Type B pancreatic cell (in vitro differentiated cells): ENCODE measurements at places on chromosomes 12 and 14. TPM values are rescaled to one million over a fixed set of nuclear protein-coding genes. Genes with fewer than 3 reads are reported as not detected.

The CMA1 gene
- total RNA-seq = not detected in 2 replicates

- DNase-seq = no peak
- H3K36me3 ChIP-seq = no peaks in the 10 kb centered on the region
- peaks cover 9% of the 10 kb centered on the region for H3K4me1 ChIP-seq
- no peak overlapping the region for H3K4me3 ChIP-seq
- H3K27me3 ChIP-seq = peaks cover 34% of the 10 kb centered on the region
- H3K27ac ChIP-seq = no peak overlapping the region
Measured at GRCh38 chr12:111085096-111085495, 164.7 kb upstream of the MYL2 start.

The MAP1LC3B2 gene
- 1.0 TPM in 1 of 2 replicates, not detected in the other for total RNA-seq

- no peak for DNase-seq
- peaks cover 50% of the 10 kb centered on the region for H3K27me3 ChIP-seq
- no peak overlapping the region for H3K27ac ChIP-seq
- H3K4me1 ChIP-seq = peaks cover 5% of the 10 kb centered on the region
Measured at GRCh38 chr12:5808981-5809380, 136.1 kb downstream of the ANO2 start.

DNA sequence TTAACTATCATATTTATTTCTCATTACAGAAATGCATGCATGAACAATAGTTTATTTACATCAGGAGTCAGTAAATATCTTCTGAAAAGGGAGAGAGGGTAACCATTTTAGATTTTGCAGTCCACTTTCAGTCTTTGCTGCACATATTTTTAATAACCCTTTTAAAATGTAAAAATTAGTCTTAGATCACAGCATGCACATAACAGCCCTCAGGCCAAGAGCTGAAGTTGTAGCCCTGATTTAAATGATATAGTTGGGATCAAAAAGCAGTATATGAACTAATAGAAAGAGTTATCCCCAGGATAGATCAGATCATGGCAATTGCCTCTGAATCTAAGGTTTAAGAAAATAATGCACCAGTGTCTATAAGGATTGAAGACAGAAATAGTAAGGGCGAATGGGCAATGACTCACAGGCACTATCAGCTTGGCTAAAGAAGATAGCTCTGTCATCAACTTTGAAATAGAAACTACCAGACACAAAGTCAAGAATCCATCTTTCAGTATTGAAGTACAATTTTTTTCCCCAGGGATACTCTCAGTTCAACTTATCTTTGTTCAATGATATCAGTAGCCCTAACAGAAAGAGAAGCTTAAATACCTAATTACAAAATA lies 13.1 kb upstream of the CLEC7A start:
- no peaks in the 10 kb centered on the region for H3K36me3 ChIP-seq
- no peaks in the 10 kb centered on the region for H3K27me3 ChIP-seq
- no peak for DNase-seq
- H3K4me1 ChIP-seq = no peaks in the 10 kb centered on the region
- H3K27ac ChIP-seq = no peak overlapping the region

- H3K27ac ChIP-seq = no peak overlapping the region
- no peak overlapping the region for H3K4me3 ChIP-seq
- H3K27me3 ChIP-seq = peaks cover 14% of the 10 kb centered on the region
- no peaks in the 10 kb centered on the region for H3K4me1 ChIP-seq
Measured at GRCh38 chr14:54908190-54908589, 5.6 kb upstream of the GCH1 start.

GRCh38 chr12:958588-959123 lies 9.2 kb upstream of the RAD52 start:
- no peak for DNase-seq
- H3K4me3 ChIP-seq = no peak overlapping the region
- H3K27ac ChIP-seq = no peak overlapping the region
- H3K36me3 ChIP-seq = peaks cover 4% of the 10 kb centered on the region
- H3K4me1 ChIP-seq = no peaks in the 10 kb centered on the region
- H3K27me3 ChIP-seq = no peaks in the 10 kb centered on the region

The SLC6A15 gene
- total RNA-seq = 1.4 and 14.8 TPM in 2 replicates

DNA sequence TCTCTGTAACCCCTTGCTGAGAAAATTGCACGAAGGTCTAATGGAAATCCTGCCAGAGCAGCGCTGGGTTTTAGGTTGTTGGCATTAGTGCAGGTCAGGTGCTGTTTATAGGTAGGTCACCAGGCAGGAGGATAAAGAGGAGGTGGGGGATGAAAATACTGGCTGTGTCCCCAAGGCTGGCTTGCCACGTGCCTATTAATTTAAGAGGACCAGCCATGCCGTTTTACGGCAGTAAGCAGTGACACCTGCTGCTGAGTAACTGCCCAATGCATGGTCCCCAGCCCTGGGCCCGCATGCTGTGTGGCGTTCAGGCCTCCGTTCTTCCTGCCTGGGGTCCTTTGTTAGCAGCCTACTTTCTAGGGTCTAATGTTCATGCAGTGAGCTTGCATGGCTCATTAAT lies 67.2 kb downstream of the WDR20 start:
- H3K27me3 ChIP-seq = no peaks in the 10 kb centered on the region
- no peak overlapping the region for H3K4me3 ChIP-seq
- peak overlapping the region; percentile 25 for H3K27ac ChIP-seq
- H3K4me1 ChIP-seq = peaks cover 10% of the 10 kb centered on the region
- DNase-seq = no peak

The GNS gene
- 76.7 and 84.7 TPM in 2 replicates for total RNA-seq

DNA sequence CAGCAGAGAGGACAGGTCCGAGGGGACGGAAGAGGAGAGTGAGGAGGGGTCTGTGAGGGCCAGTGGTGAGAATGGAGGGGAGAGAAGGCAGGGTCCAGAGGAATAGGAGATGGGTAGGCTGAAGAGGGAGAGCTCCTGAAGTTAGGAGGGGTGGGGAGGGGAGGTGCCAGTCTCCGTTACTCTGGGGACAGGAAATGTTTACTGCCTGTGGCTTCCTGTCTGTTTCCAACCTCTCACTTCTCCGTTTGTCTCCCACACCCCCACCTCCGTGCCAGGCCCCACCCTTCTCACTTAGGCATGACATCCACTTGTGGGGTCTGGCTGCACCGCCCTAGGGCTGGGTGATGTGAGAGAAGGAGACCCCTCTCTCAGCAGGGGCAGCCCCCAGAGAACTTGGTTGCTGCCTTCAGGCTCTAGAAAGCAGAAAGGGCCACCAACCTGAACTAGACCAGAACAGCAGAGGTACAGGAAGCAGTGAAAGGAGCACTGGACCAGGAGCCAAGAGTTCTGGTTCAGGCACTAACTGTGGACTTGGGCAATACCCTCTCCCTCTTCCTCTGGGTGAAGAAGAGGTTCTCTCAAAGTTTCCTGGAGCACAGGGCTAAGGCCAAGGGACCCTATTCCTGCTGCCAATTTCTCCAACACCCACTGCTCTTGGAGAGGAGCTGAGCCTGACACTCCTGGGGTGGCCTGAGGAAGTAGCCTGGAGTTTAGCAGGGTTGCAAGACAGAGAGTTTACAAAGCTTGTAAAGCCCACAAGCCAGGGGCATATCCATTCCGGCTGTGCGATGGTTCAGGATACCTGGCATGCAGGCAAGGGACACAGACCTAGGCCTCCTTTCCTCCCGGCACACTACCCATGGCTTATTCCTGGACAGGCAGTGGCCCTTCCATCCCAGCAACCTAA lies 5.5 kb downstream of the ITGA5 start:
- H3K4me1 ChIP-seq = peaks cover 20% of the 10 kb centered on the region
- H3K36me3 ChIP-seq = no peaks in the 10 kb centered on the region
- DNase-seq = no peak

GRCh38 chr12:66453120-66453519 lies 150.8 kb downstream of the HELB start:
- H3K36me3 ChIP-seq = no peaks in the 10 kb centered on the region
- no peaks in the 10 kb centered on the region for H3K27me3 ChIP-seq
- H3K4me1 ChIP-seq = no peaks in the 10 kb centered on the region
- no peak overlapping the region for H3K4me3 ChIP-seq

The CEP128 gene
- 7.4 and 17.7 TPM in 2 replicates for total RNA-seq

The LAG3 gene
- 0.52 and 2.6 TPM in 2 replicates for total RNA-seq

- peaks cover 50% of the 10 kb centered on the region for H3K27me3 ChIP-seq
- peaks cover 18% of the 10 kb centered on the region for H3K4me1 ChIP-seq
- no peaks in the 10 kb centered on the region for H3K36me3 ChIP-seq
- H3K27ac ChIP-seq = no peak overlapping the region
Measured at GRCh38 chr12:94768398-94769046, 118.2 kb upstream of the TMCC3 start.

The TAS2R31 gene
- 2.1 and 4.3 TPM in 2 replicates for total RNA-seq

DNA sequence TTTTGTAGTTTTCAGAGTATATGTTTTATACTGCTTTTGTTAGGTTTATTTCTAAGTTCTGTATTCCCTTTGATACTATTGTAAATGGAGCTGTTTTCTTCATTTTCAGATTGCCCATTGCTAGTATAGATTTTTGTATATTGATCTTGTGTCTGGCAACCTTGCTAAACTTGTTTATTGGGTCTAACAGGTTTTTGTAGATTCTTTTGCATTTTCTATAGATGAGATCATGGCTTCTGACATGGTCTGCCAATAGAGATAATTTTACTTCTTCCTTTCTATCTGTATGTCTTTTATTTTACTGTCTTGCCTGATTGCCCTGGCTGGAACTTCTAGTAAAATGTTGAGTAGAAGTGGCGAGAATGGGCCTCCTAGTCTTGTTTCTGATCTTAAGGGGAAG lies 40.3 kb downstream of the ANKRD9 start:
- DNase-seq = no peak
- peaks cover 40% of the 10 kb centered on the region for H3K36me3 ChIP-seq
- peaks cover 10% of the 10 kb centered on the region for H3K4me1 ChIP-seq
- no peaks in the 10 kb centered on the region for H3K27me3 ChIP-seq

- no peaks in the 10 kb centered on the region for H3K27me3 ChIP-seq
- H3K36me3 ChIP-seq = no peaks in the 10 kb centered on the region
- no peak overlapping the region for H3K4me3 ChIP-seq
- H3K4me1 ChIP-seq = no peaks in the 10 kb centered on the region
Measured at GRCh38 chr12:93916402-93916801, 232.0 kb upstream of the PLXNC1 start.

GRCh38 chr14:62673014-62673755 lies 372.1 kb downstream of the KCNH5 start:
- peaks cover 6% of the 10 kb centered on the region for H3K27me3 ChIP-seq
- no peaks in the 10 kb centered on the region for H3K36me3 ChIP-seq
- no peak overlapping the region for H3K4me3 ChIP-seq
- DNase-seq = no peak

- H3K27ac ChIP-seq = no peak overlapping the region
- no peak for DNase-seq
- no peaks in the 10 kb centered on the region for H3K27me3 ChIP-seq
- H3K4me3 ChIP-seq = no peak overlapping the region
- peaks cover 18% of the 10 kb centered on the region for H3K36me3 ChIP-seq
- no peaks in the 10 kb centered on the region for H3K4me1 ChIP-seq
Measured at GRCh38 chr12:14540801-14541462, 26.8 kb downstream of the PLBD1 start.

DNA sequence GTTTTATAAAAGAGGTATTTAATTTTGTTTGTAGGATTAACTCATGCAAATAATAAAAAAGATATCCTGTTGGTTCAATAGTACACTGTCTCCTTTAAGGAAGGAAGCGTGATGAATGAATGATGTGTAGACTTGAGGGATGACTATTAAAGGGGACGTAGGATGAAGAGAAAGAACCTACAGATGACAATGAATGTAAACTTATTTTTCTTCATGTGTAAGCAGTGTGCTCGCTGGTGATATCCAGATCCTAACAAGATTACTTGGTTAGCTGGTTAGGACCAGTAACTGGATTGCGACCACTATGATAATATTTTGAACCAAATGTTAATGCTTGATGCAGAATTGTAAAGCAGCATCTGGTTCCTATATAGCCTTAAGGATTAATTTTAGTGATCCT lies 2.6 kb downstream of the ARF6 start:
- H3K4me1 ChIP-seq = peaks cover 37% of the 10 kb centered on the region
- H3K27me3 ChIP-seq = no peaks in the 10 kb centered on the region
- peak overlapping the region; percentile 99 for H3K27ac ChIP-seq
- peaks cover 44% of the 10 kb centered on the region for H3K36me3 ChIP-seq

- H3K4me1 ChIP-seq = peaks cover 6% of the 10 kb centered on the region
- H3K27ac ChIP-seq = peak overlapping the region; percentile 91
- no peak for DNase-seq
- H3K36me3 ChIP-seq = no peaks in the 10 kb centered on the region
- H3K4me3 ChIP-seq = peak overlapping the region; percentile 98
Measured at GRCh38 chr14:31421200-31421599, 850 bp upstream of the HEATR5A start.

The CD163L1 gene
- 0.83 TPM in 1 of 2 replicates, not detected in the other for total RNA-seq

DNA sequence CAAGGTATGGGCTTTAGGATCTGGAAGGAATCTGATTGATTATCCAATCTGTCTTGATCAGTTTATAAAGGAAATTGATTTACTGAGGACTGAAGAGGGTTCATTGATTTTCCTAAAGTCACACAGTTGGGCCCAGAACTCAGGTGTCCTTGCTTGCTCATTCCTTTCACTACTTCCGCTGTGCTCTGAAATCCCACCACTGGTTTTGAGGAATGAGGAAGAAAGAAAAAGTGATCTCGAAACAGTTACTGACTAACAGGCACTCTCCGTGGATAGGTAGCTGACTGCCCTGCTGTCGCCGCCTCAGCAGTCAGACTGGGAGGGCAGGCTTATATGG lies at the start of gene FITM1:
TSS of gene FITM1 (plus strand) at position 280 of the 337 bp plus-strand sequence. CDS start 905 bp downstream, outside the sequence.
- H3K4me3 ChIP-seq = no peak within 1 kb of the TSS
- no peak within 1 kb of the TSS for H3K27ac ChIP-seq
- peaks cover 4% of the 10 kb centered on the region for H3K4me1 ChIP-seq
- DNase-seq = no peak

GRCh38 chr14:65866886-65867285 lies 454.4 kb downstream of the FUT8 start:
- H3K36me3 ChIP-seq = no peaks in the 10 kb centered on the region
- H3K4me1 ChIP-seq = peaks cover 16% of the 10 kb centered on the region
- H3K4me3 ChIP-seq = no peak overlapping the region
- no peak overlapping the region for H3K27ac ChIP-seq

The RFLNA gene
- total RNA-seq = 19.7 and 57.4 TPM in 2 replicates

- H3K27me3 ChIP-seq = no peaks in the 10 kb centered on the region
- H3K4me3 ChIP-seq = no peak overlapping the region
- H3K27ac ChIP-seq = no peak overlapping the region
- no peaks in the 10 kb centered on the region for H3K36me3 ChIP-seq
- H3K4me1 ChIP-seq = no peaks in the 10 kb centered on the region
Measured at GRCh38 chr12:84016956-84017355, 895.6 kb downstream of the SLC6A15 start.

DNA sequence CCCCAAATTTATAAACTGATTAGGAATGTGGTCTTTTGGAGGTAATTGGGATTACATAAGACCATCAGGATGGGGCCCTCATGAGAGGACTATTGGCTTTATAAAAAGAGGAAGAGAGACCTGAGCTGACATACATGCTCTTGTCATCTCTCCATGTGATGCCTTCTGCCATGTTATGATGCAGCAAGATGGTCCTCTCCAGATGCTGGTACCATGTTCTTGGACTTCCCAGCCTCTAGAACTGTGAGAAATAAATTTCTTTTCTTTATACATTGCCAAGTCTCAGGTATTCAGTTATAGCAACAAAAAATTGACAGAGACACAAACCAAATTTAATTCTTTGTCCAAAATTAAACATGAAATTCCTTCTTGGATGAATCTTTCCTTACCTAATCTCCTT lies 92.9 kb downstream of the EFCAB11 start:
- no peak overlapping the region for H3K27ac ChIP-seq
- no peak overlapping the region for H3K4me3 ChIP-seq
- H3K27me3 ChIP-seq = no peaks in the 10 kb centered on the region
- no peak for DNase-seq
- no peaks in the 10 kb centered on the region for H3K36me3 ChIP-seq

The CFAP73 gene
- total RNA-seq = 0.27 and 0.81 TPM in 2 replicates

- no peak overlapping the region for H3K4me3 ChIP-seq
- no peaks in the 10 kb centered on the region for H3K36me3 ChIP-seq
- no peak for DNase-seq
- peaks cover 70% of the 10 kb centered on the region for H3K27me3 ChIP-seq
- peaks cover 3% of the 10 kb centered on the region for H3K4me1 ChIP-seq
Measured at GRCh38 chr12:48187916-48188695, 4.7 kb downstream of the CCDC184 start.

- no peak overlapping the region for H3K4me3 ChIP-seq
- no peaks in the 10 kb centered on the region for H3K27me3 ChIP-seq
- H3K36me3 ChIP-seq = no peaks in the 10 kb centered on the region
- no peak overlapping the region for H3K27ac ChIP-seq
Measured at GRCh38 chr12:46110928-46111699, 120.7 kb upstream of the SCAF11 start.
